ENCODE measurements at places on chromosomes 4 and X.

DNA sequence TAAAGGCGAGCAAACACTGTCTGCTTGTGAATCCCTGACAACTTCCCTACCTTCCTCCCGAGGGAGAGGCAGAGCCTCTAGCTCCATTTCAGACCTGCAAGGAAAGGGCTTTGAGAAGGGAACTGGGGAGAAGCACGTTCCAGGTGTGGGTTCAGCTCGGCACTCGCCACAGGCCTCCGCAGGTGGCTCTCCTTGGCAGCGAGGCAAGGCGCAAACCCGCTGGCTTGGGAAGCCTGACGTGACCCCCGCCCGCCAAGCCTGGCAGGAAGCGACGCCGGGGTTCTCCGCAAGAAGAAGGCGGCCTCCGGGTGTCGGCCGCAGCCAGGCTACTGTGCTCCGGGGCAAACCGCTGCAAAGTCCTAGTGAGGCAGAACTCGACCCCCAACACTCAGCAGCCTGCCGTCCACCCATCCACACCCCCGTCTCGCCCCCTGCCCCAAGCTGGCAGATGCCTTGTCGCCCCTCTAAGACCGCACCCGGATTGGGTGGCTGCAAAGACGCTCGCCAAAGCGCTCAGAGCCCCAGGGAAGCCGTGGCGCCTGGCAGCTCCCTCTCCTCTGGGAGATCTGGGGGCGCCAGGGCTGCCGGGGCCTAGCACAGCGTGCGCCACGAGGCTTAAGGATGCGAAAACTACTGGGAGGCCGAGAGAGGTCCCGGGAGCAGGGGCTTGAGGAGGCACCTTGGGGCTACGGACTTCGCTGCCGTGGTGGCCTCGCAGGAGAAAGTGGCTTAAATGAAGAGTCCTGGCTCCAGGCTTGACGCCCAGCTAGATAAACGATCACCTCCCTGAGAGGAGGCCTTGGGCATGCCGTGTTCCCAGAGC, 21.8 kb downstream of the NKX3-2 start:
- no peak for DNase-seq

DNA sequence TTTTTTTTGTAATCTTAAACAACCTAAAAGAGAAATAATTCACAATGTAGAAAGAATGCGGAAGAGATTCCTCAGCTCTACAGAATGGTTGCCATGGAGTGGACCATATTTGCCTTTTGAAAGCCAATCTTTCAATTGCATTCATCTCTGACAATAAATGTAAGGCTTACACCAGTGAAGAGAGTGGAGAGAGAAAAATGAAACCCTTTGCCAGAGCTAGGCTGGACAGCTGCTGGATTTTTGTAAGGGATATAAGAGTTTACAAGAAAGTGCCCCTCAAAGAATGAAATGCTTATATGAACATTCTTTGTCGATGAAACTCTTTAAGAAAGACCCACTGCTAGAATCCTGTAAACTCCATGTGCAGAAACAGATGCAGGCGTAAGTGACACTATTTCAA, 66.0 kb upstream of the FAT1 start:
- no peak for DNase-seq

GRCh38 chr4:170674176-170674575, 584.4 kb upstream of the AADAT start:
- no peak for DNase-seq

DNA sequence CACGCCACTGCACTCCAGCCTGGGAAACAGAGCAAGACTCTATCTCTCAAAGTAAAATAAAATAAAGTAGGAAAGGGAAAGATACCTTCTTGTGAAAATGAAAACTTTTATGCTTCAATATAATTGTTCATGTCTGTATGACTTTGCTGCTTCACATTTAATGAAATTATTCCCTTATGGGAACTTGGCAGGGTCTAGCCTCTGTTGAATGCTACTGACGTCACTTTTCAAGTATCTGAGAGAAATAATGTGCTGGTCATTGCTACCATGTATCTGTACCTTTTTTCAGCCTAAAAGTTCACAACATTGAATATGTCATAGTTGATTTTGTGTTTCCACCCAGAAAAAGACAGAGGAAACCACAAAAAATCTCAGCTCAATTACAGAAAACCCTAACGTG, 65.2 kb downstream of the PRDM5 start:
- DNase-seq: no peak

DNA sequence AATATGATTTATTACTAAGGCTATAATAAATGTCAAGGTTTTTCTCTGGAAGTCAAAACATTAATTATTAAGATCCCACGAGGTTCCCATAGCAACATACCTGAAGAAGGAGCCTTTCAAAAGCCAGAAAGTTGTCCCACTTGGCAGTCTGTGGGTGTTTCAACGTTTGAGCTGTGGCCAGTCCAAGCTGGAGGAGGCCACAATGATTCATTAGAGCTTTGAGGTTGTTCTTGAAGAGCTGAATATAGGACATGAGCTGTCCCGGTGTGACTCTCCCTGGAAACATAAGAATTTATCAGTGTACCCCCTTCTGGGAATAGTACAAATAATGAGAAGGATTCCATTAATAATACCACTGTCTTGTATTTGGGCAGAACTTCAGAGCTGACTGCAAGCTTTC, 92.1 kb downstream of the SCFD2 start:
- no peak for DNase-seq

DNA sequence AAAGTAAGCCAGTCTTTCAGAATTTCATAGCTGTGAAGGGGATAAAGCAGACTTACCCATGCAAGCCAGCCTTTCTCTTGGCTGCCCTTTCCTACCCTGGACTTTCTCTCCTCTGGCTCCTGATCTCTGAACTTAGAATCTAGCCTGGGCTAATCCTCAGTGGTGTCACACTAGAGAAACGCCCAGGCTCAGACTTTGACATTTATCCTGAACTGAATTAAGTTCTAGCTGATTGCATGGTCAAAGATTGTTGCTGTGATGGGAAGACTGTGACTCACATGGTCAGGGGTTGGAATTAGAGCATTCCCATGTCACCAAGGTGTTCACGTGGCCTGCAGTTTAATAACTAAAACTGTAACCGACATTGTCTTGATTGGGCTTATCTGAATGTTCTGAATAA, 469.5 kb upstream of the FAT1 start:
- DNase-seq: no peak

DNA sequence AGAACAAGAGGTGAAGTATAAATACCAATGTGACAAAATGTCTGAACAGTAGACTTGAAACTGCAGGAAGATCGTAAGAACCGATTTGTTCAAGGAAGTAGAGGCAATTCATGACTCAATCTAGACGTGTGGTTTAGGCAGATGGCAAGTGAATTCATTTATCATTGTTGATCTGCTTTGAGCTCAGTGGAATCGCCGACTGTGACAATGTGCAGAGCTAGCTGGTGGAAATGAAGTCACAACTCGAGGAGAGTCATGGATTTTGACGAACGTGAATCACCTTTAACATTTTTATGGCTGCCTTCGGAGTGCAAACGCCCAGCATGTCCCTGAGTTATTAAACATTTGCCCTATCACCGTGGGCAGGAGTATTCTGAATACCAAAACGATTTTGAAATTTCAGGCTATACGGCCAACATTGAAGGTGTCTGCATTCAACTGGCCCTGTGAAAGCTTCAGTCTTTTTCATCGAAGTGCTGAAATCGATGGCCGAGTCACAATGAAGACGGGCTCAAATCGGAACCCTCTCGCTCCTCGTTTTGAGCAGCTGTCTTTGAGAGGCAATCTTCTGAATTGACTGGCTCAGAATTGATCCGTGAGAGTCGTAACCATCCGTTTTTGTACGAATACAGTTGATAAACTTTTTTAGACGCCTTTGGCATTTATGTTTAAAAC, 689 bp upstream of the OGT start:
- DNase-seq: peak; percentile 49
